Esophagus squamous epithelium (tissue), 5 donors: ENCODE measurements at places on chromosomes 3 and 15.

GRCh38 chr15:82132742-82133141, 86.9 kb upstream of the MEX3B start:
- DNase-seq = no peak

GRCh38 chr3:128483657-128484403, 9.2 kb downstream of the GATA2 start:
- DNase-seq = no peak

DNA sequence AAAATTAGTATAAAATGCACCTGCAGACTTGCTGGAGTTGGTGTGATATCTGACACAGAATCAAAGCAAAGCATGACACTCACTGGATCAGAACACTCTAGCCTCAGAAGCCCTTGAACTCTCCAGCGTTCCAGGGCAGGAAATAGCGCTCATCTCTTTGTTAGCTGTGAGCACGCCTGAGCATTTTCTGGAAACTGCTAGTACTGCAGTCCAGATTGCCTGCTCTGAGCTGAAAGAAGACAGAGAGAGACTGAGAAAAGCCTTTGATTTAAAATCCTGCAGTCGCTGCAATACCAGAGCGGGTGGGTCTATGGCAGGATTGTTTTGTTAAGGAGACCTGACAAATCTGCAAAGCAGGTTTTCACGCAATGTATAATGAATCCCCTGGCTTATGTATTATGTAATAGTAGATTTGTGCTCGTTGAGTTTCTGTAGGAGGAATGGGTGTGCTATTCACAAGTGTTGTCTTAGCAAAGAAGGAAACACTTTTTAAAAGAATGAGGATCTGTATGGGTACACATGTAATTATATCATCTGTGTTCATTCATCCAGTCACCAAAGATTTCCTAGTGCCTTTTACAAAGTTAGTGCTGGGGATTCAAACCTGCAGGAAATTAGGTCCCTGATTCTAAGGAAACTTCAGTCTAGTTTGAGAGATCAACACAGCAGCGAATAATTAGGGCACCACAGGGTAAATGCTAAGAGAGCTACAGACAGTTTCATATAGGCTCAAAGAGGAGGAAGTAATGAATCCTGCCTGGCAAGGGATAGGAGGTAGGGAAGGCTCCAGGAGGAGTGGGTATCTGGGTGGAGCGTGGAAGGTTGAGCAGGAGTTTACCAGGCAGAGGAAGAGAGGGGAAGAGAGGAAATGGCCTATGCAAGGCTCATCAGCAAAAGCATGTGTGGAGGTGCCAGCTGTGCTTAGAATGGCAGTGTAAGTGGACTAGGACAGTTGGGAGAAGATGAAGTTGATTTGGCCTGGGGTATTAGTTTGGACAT, 26.1 kb upstream of the MGLL start:
- DNase-seq = no peak

GRCh38 chr3:72574144-72574543, 274.1 kb downstream of the SHQ1 start:
- DNase-seq = no peak

- no peak for DNase-seq
Observed at GRCh38 chr15:50330921-50331320, 24.1 kb downstream of the GABPB1 start.

- no peak for DNase-seq
Observed at GRCh38 chr3:83941990-83942745, 1016.6 kb upstream of the CADM2 start.

DNA sequence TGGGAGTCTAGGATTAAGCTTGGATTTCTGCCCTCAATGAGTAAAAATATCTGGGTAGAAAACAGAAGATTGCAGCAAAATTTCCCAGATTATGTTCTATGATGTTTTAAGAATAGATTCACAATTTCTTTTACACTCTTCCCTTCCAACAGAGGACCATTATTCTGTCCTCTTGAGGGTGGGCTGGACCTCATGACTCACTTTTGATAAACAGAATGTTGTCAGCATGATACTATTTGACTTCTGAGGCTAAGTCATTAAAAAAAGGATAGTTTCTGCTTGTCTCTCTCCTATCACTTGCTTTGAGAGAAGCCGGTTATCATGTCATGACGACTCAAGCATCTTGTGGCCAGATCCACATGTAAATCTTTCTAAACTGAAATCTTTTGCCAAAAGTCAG, 396.2 kb upstream of the CDIN1 start:
- no peak for DNase-seq

DNA sequence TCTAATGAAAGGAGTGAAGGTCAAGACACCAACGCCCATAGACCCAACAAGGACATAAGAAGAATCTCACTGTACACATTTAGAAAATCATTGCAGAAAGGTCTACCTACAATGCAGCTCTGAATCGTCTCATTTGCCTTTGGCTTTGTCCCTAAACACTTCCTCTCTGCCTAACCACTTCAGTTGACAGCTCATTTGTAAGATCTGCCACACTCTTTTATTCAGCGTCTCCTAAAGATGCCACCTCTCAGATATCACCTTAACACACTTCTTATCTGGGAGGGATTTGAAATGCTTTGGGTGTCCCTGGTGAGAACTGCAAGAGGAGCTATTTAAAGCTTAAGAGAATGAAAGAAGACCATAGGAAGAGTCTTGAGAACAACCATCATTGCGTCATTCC, 38.7 kb downstream of the RAB27A start:
- no peak for DNase-seq

DNA sequence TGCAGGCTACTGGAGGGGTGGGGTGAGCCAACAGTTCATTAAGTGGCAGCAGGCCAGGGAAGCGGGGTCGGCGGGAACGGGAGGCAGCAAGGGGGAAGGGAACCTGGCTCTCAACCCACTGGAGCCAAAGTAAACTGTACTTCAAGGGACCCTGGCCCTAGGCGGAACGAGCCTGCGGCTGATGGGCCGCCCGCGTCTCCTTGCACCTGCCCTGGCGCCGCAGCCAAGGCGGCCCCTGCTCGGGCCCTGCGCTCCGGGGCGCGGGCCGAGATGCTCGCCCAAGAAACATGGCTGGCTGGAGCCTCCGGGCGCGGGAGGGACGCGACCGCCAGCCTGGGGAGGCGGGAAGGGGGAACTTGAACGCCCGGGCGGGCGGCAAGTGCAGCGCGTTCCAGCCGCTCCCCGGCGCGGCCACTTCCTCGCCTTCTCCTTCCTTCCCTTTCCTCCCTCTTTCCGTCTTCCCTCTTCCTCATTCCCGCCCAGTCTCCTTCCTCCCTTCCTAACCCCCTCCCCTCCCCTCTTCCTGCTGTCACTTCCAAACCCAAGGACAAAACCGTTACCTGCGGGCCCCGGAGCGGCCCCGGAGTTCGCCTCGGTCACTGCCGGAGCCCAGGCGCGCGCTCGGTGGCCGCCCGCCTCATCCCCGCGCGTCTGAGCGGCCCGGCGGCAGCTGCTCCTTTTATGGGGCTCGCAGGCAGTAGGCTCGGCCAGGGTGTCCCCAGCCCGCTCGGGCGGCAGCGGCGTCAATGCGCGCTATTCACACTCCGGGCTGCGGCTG, 489.7 kb downstream of the MAGI1 start:
- DNase-seq = no peak

DNA sequence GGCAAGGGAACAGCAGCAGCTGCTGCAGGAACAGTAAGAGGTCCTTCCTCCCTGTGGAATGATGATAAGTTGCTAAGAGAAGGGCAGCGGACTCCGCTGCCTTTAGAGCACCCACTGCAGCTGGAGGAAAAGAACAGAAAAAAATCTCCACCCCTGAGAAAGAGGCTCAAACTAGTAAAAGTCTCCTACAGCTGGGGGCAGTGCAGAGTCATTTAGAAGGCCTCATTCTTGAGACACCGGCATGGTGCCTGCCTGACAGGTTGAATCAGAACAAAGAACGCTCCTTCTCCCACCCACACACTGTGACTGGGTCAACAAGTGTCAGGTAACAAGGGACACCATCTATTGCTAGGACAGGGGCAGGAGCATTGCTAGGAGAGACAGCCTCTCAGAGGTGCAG, 188.4 kb downstream of the ABHD5 start:
- no peak for DNase-seq

DNA sequence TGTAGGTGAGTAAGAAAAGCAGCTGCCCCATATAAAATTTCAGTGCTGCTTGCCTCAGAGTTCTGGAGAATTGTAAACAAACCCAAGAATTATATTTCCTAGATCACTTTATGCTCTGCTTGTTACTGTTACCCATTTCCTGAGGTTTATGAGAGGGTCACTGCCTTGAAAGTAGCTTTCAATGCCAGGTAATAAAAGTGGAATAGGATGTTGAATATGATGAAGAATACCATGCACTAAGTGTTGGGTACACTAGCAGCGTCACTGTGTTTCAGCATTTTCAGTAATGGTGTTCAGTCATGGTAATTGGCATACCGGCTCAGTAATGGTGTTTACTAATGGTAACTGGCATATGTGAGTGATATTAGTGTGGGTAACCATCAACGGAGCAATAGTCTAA, 449.8 kb upstream of the TPRG1 start:
- no peak for DNase-seq

DNA sequence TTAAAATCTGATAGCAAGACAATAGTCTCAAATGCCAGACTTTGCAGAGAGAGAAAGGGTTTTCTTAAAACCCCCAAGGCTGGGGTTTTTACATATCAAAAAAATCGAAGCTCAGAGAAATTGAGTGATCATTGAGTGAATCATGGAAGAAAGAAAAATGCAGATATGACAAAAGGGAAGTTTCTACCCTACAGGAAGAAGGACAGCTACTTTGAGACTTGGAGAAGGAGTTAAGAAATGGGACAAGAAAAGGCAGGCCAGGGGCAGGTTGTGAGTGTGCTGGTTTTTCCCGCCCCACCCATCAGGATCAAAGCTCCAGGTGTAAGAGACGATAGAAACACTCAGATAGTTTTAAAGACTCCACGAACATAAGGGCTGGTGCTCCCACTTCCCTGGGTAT, 18.6 kb downstream of the TMEM158 start:
- no peak for DNase-seq

- no peak for DNase-seq
Observed at GRCh38 chr3:171768281-171768900, 41.9 kb downstream of the PLD1 start.

GRCh38 chr3:66107855-66108254, 69.1 kb upstream of the MAGI1 start:
- DNase-seq = no peak

GRCh38 chr15:88891540-88892254, 3.6 kb downstream of the HAPLN3 start:
- DNase-seq = no peak

DNA sequence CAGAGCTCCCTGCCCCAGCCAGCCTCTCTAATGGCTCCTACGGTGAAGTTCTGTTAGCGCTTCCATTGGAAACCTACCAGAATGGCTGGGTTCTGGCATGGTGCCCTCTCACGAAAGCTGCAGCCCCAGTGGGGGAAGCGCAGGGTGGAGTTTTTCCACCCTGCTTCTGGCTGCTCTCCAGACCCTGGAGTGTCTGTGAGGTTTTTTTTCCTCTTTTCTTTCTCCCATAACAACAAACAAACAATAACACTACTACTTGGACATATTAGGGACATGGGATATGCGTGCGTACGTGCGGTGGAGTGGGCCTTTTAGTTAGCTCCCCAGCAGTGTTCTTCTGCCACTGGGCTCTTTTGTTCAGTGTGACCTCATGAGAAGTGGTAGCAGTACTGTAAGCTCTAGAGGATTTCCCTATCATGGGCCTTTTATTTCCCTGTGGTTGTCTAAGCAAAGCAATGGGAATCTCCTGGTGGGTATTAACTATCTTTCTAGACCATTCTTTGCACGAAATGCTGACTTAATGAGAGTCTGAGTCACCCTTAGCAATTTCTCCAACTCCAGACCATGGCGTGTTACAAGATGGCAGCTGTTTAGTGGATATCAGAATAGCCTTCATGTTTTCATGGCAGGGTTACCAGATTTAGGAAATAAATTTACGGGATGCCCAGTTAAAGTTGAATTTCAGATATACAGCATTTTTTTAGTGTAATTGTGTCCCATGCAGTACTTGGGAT, 161.9 kb downstream of the FNDC3B start:
- no peak for DNase-seq

DNA sequence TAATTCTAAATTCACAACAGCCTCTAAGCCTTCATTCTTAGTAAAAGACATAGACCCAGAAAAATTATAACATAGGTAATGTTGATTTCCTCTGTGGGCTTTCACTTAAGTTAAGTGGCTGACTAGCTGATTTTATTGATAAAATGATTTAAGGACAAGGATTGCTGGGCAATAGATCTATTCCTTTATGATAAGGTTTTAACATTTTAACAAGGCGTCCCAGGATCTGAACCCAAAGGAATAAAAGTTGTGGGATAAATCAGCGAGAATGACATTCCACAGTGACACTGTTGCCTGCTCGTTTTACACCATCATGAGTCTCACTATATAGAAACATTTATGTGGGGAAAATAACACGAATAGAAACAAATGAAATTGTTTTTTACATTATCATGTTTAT, 1151.0 kb downstream of the ZPLD1 start:
- no peak for DNase-seq
